ENCODE measurements at places on chromosomes 4 and X.

- DNase-seq, result no peak
Observed at GRCh38 chr4:76384052-76384451, 36.9 kb downstream of the CCDC158 start.

- DNase-seq, result no peak
Observed at GRCh38 chr4:47451657-47452056, 11.8 kb downstream of the COMMD8 start.

DNA sequence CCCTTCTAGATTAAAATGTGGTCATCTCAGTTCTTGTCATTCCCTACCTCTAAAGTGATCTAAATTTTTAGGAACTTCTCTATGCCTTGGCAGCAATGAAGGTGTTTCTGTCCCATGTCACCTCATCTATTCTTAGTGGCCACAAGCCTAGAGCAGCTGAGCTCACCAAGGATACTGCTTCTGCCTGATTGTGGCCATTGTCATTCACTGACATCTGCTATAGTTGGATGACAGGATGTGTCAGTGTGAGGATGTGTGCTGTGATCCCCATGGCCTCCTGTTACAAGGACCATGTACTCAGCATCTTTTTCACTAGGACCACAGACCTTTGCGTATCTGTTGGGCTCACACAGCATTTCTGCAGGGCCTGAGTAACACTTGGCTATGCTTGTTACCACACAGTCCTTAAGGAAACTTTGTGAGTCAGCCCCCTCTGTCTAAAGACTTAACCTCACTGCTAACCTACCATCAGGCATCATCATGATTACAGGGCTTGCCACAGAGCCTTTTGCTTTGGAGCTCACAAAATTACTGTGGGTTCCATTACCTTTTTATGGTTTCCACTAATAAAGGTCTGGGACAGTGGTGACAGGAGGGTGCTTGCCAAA lies 421.0 kb downstream of the ADAM29 start:
- no peak for DNase-seq

- no peak for DNase-seq
Observed at GRCh38 chrX:45716750-45717149, 516.1 kb upstream of the DIPK2B start.

GRCh38 chrX:118254611-118255010 lies 91.3 kb upstream of the WDR44 start:
- peak; percentile 65 for DNase-seq

GRCh38 chrX:126485409-126485808 lies 67.2 kb downstream of the DCAF12L1 start:
- no peak for DNase-seq

- no peak for DNase-seq
Observed at GRCh38 chrX:39244147-39244546, 442.9 kb downstream of the MID1IP1 start.

- no peak for DNase-seq
Observed at GRCh38 chr4:139903845-139904244, 238.2 kb downstream of the MGST2 start.

- no peak for DNase-seq
Observed at GRCh38 chrX:120446498-120446897, 22.6 kb downstream of the LAMP2 start.

DNA sequence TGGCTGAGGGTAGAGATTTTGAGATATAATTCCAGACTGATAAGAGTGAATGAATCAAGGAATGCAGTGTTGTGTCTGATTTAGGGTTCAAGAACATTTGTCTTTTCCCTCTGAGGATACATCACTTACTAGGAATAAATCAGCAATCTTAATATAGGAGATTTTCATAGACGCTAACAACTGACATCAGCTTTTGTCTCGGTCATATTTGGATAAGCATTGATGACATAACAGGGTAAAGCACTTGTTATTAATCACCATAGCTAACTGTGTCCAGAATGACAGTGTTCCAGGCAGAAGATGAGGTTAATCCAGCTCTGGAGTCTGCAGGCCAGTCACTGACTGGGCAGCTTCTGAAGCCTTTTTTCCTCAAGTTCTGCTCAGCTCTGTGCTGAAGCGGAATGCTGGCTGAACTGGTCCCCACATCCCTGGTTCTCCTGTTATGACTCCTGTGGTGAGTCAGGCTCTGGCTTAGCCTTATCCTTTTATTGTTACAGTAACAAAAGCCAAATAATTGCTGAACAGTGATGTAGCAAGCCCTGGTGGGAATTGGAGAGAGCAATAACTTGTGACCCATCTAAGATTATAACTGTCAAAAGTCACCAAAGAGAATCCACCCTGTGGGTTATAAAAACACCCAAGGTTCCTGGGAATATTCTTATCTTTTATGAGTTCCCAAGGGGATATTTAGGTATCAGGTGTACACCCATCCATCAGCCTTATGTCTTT lies 41.8 kb downstream of the FNIP2 start:
- DNase-seq, result peak; percentile 42

GRCh38 chrX:111467896-111468295 lies 43.5 kb upstream of the SERTM2 start:
- no peak for DNase-seq

DNA sequence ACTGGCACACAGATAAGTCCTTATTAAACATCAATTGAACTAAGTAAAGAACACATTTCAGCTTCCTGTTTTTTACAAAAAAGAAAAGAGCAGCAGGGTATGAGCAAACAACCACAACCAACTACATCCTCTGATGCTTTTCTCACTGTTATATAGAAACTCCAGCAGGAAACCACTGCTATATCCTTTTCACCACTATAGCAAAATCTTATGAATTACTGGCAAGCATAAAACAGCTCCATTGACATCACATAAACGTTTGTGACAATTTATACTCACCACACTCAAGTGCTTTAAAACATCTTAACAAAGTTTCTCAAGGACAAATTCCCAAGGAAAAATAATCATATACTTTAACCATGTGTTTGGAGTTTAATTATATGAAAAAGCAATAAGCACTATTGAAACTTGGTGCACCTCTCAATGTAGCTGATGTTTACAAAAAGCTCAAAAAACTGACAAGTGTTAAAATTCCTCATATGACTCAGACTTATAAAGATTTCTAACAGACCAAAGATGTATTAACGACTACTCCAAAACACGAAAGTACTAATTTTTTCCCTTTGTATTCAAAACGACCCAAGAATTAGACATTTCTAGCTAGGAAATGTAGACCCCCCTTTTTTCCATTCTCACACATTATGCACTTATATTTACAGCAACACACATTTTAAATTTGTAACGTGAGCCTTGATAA lies 12.9 kb downstream of the GPRIN3 start:
- DNase-seq, result no peak

- DNase-seq, result no peak
Observed at GRCh38 chrX:53305996-53306937, 24.9 kb upstream of the IQSEC2 start.

GRCh38 chr4:76447393-76447851 lies 12.4 kb downstream of the SHROOM3 start:
- DNase-seq, result no peak

- no peak for DNase-seq
Observed at GRCh38 chrX:37679888-37680287, 5.7 kb upstream of the XK start.

- no peak for DNase-seq
Observed at GRCh38 chr4:146063143-146063542, 112.4 kb upstream of the LSM6 start.

All from stimulated activated CD8-positive, alpha-beta memory T cell treated with anti-CD3 and anti-CD28 coated beads, Interleukin-4, amount 100 ng/mL, for 48 hours (primary cell).